ENCODE measurements at places on chromosomes 3 and 15.

- no peak for DNase-seq
Observed at GRCh38 chr3:116586285-116586944, 123.2 kb upstream of the TUSC7 start.

DNA sequence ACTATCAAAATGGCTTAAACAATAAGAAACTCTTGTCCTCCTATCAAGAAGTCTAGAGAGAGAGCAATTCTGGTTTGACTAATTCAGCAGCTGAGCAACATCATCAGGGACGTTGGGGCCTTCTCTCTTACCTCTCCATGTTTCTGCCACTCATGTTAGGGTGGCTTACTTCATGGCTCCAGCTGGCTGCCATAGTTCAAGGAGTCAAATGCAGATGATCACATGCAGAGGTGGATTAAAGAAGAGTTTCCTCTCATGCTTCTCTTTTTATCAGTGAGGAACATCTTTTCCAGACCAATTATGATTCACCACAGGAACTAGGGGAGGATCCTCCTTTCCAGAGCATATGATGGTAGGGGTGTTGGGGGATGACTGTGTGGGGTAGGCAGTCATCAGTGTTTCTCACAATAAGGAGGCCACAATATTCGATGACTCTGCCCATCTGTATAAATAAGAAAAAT is 45.5 kb downstream of the NEK11 start:
- no peak for DNase-seq

DNA sequence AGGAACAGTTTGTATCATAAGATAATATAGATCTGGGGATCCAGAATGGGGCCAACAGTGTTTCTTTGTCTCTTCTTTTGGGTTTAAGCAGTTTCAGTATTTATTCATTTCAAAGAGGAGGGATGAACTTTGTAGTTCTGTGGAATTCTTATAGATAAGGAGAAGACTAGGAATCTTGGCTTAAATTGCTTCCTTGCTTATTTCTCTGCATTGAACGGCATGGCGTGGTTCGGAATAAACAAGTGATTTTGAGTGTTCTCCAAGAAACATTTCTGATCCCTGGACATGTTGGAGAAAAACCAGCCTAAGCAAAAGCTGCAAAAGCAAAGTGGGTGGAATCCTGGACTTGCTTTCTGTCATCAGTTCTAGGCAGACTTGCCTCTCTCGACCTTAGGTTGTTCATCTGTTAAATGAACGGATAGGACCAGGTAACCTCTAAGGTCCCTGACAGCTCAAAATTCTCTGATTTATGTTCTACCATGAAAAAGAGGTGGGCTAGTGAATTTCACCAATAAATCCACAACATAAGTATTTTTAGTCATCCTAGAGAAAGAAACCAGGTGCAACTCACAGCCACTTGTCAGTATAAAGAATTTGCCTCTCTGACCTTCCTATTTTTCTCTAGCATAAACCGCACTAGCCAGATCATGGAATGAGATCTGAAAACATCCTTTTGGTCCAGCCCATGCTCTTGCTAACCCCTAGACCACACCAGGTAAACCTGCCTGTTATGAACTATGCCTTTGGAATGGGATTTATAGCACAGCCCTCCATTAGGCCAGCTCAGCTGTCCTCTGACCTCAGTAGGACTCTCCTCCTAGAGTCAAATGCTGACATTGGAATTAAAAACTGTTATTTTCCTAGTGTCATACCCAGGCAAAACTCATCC is 78.8 kb downstream of the CLDN11 start:
- DNase-seq: no peak

- DNase-seq: no peak
Observed at GRCh38 chr15:57667171-57667849, 39.2 kb upstream of the POLR2M start.

DNA sequence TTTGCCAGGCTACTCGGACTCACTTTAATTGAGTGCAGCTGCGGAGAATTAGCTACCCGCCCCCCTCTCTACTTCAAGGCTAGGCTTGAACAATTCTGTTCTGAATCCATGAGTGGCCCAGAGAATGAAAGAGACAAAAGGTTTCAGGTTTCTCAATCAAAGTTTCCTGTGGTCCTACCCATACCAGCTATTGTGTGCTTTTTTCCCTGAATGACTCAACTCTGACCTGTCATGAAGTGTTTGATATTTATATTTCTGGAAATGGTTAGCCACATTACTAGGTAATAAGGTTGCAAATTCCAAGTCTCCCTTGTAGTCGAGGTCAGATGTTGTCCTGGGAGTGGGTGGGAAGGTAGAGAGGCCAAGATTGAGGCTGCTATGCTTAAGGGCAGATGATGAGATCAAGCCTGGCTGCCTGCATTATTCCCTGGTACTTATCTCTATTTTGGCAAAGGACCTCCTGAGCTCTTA is 392.7 kb upstream of the TBL1XR1 start:
- DNase-seq: no peak

GRCh38 chr3:64460141-64460730 is 227.6 kb downstream of the ADAMTS9 start:
- no peak for DNase-seq

GRCh38 chr3:24119321-24119751 is 174.2 kb downstream of the NR1D2 start:
- no peak for DNase-seq

DNA sequence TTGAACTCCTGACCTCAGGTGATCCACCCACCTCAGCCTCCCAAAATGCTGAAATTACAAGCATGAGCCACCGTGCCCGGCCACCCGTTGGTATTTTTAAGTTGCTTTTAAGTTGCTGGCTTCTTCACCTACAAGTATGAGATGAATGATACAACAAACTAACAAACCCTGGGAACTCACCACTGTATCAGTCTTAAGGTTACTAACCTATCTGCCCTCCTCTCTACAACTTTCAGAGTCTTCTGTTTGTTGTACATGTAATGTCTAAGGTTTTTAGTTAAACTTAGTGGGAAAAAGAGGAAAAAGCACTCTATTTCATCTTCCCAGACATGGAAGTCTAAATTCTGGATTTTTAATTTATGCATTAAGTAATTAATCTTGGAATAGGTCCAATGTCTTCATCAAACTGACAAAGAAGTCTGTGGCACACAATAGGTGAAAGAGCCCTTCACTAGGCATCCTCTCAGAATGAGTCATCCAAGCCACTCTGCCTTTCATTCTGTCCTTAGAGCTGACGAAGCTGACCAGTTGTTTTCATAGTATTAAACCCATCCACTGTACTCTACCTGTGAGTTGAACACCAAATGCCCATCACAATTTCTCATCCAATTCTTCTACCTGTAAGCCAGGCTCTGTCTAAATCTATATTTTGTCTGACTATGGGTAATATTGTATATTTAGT is 936.1 kb downstream of the TUSC7 start:
- no peak for DNase-seq

- no peak for DNase-seq
Observed at GRCh38 chr3:188299068-188299467, 145.1 kb downstream of the LPP start.

DNA sequence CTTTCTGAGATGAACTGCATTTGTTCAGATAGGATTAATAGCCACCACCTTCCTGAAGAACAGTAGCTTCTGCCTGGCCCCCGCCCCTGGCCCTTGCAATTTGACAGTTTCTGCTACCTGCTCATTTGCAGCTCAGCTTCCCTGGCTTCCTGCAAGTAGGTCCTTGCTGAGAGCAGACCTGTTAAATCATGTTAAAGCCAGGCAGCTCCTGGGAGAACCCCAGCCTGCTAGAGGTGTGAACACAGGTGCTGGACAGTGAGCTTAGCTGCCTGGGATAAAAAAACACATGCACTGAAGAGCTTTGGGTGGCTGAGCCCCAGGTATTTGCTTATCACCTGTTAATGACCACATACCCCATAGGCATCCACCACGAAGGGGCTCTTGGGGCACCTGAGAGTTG is 143.4 kb downstream of the PTPRG start:
- no peak for DNase-seq

- peak; percentile 43 for DNase-seq
Observed at GRCh38 chr3:43378066-43378935, 92.0 kb downstream of the SNRK start.
